ENCODE measurements at places on chromosomes 16 and 17. TPM values are rescaled to one million over a fixed set of nuclear protein-coding genes. Genes with fewer than 3 reads are reported as not detected.

GRCh38 chr17:12242345-12242954 lies 221.8 kb downstream of the MAP2K4 start:
- no peak for DNase-seq
- no peak overlapping the region for H3K4me3 ChIP-seq
- H3K27ac ChIP-seq, result no peak overlapping the region
- H3K27me3 ChIP-seq, result peaks cover 10% of the 10 kb centered on the region
- no peaks in the 10 kb centered on the region for H3K36me3 ChIP-seq

GRCh38 chr16:62060089-62060488 lies 23.9 kb upstream of the CDH8 start:
- H3K4me3 ChIP-seq, result no peak overlapping the region
- DNase-seq, result no peak
- no peaks in the 10 kb centered on the region for H3K4me1 ChIP-seq
- no peak overlapping the region for H3K27ac ChIP-seq
- H3K27me3 ChIP-seq, result no peaks in the 10 kb centered on the region

- H3K27me3 ChIP-seq, result no peaks in the 10 kb centered on the region
- no peaks in the 10 kb centered on the region for H3K36me3 ChIP-seq
- DNase-seq, result no peak
- H3K4me1 ChIP-seq, result peaks cover 100% of the 10 kb centered on the region
Observed at GRCh38 chr17:59830007-59830630, 62.6 kb downstream of the TUBD1 start.

DNA sequence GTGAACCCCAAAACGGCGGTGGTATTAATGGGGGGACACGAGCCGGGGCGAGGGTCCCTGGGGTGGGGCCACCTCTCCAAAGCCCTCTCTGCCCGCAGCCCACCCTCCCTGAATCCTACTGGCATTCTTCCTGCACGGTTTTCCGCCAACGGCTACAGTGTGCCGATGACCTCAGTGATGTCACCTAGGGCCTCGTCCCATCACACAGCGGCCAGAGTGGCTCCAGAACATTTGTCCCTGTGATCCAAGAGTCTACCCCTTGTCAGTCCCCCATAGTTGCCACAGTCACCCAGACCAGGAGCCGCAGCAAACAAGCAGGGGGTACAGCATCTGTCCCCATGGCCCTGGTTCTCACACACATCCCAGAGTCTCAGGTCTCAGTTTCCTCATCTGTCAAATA lies 13.9 kb downstream of the ZFPM1 start:
- peaks cover 24% of the 10 kb centered on the region for H3K4me1 ChIP-seq
- DNase-seq, result no peak
- no peaks in the 10 kb centered on the region for H3K36me3 ChIP-seq
- no peak overlapping the region for H3K27ac ChIP-seq

GRCh38 chr16:88489163-88489741 lies 36.2 kb downstream of the ZFPM1 start:
- DNase-seq, result no peak
- no peak overlapping the region for H3K27ac ChIP-seq
- peaks cover 13% of the 10 kb centered on the region for H3K4me1 ChIP-seq
- no peaks in the 10 kb centered on the region for H3K36me3 ChIP-seq
- no peak overlapping the region for H3K4me3 ChIP-seq
- H3K27me3 ChIP-seq, result no peaks in the 10 kb centered on the region

DNA sequence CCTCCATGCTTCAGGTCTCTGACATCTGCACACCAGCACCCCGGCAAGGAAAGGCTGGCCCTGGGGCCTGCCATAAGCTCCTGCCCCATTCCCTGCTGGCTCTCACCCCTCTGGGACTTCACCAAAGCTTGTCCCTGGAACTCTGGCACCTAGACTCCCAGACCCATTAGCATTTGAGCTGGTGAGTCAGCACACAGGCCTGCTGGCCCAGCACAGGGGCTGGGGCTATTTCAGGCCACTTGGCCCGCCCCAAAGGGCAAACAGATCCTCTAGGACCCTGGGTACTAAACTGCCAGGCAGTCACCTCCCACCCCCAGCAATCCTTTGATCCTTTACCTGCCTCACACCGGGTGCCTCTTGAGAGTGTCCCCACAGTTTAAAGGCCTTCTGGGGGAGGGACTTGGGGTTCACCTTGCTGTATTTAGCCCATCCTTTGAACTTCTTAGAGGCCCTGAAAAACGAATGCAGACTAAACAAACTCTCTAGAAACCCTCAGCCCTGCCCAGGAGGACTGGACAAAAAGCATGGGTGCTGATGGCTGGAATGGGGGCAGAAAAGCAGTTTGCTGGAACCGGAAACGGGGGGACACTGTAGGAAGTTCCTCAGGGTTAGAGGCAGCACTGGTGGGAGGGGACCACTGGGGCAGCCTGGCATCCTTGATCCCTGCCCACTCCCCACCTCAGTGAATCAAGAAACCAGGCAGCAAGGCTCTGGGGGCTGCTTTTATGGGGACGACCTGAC lies 3.2 kb upstream of the SAMD14 start:
- peak overlapping the region; percentile 51 for H3K27ac ChIP-seq
- H3K4me1 ChIP-seq, result peaks cover 25% of the 10 kb centered on the region
- H3K36me3 ChIP-seq, result peaks cover 37% of the 10 kb centered on the region
- DNase-seq, result no peak

- peaks cover 53% of the 10 kb centered on the region for H3K4me1 ChIP-seq
- DNase-seq, result no peak
- peaks cover 30% of the 10 kb centered on the region for H3K36me3 ChIP-seq
Observed at GRCh38 chr17:59763861-59764260, 56.4 kb downstream of the VMP1 start.

- peak overlapping the region; percentile 52 for H3K27ac ChIP-seq
- peaks cover 12% of the 10 kb centered on the region for H3K4me1 ChIP-seq
- peak overlapping the region; percentile 86 for H3K4me3 ChIP-seq
- DNase-seq, result no peak
Observed at GRCh38 chr17:28317966-28318758, 838 bp upstream of the TMEM97 start.

- peaks cover 6% of the 10 kb centered on the region for H3K4me1 ChIP-seq
- H3K27me3 ChIP-seq, result 0 out of 2 replicates have a peak, but pooled peaks cover 5% of the 10 kb centered on the region
- DNase-seq, result no peak
Observed at GRCh38 chr16:84810518-84811273, 9.1 kb upstream of the CRISPLD2 start.

DNA sequence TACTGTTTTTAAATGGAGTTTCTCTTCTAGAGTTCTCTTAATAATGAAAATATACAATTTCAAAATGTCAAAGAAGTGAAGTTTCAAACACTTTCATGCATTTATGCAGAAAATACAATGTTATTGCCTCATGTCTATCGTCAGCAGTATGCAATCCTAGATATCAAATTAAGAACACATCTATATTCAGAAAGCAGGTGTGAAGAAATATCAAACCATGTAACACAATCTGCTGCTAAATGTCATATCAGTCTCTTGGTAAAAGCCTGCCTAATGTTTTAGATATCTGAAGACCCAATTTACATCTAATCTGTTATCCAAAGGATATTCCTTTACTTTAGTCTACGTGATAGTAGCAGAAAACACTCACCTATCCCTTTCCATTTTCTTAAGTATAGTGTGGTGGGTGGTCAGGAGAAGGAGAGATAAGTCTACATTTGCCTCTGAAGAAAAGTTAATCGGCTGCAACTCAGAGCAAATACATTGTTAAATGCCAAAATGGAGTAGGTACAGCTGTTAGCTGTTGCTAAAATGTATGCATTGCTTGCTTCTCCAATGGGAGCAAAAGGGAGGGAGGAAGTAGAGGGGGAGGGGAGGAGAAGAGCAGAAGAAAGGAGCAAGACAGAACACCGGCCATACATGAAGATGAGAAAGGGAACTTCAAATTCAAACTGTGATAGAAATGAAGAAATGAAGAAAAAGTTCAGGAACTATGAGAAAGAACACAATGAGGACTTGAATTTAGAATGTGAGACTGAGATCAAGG lies 64.9 kb downstream of the ITFG1 start:
- no peak for DNase-seq
- H3K4me3 ChIP-seq, result no peak overlapping the region
- H3K4me1 ChIP-seq, result peaks cover 22% of the 10 kb centered on the region
- no peak overlapping the region for H3K27ac ChIP-seq
- H3K36me3 ChIP-seq, result no peaks in the 10 kb centered on the region

Gene AIPL1
- total RNA-seq, result not detected

DNA sequence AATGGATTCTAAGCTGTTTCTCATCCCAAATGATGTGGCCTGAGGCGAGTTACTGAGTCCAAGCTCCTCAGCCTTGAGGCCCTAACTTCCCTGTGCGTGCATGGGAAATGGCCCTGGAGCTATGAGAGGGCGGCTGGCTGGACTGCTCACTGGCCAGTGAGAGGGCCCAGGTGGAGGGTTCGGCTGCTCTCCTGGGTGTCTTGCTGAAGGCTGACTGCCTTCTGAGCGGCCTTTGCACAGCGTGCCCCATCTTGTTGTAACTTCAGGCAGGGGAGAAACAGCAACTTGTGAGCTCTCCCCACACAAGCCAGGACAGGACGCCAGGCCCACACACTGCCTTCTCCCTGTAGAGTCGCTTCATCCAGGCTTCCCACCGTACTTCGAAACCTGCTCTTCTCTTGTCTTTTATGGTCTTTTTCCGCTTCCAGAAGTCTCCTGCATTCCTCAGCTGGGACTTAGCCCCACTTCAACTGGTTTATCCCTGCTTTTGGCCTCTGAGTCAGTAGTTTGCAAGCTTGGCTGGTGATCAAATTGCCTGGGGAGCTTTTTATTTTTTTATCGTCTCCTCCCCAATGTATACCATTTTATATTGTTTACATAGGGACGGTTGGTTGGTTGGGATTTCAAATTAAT lies 13.3 kb downstream of the CDH3 start:
- peak overlapping the region; percentile 12 for H3K4me3 ChIP-seq
- DNase-seq, result peak; percentile 83
- H3K27me3 ChIP-seq, result no peaks in the 10 kb centered on the region
- peak overlapping the region; percentile 80 for H3K27ac ChIP-seq
- H3K36me3 ChIP-seq, result no peaks in the 10 kb centered on the region
- peaks cover 60% of the 10 kb centered on the region for H3K4me1 ChIP-seq

- H3K4me3 ChIP-seq, result no peak overlapping the region
- no peaks in the 10 kb centered on the region for H3K27me3 ChIP-seq
- no peaks in the 10 kb centered on the region for H3K4me1 ChIP-seq
- H3K36me3 ChIP-seq, result 0 out of 2 replicates have a peak, but pooled peaks cover 2% of the 10 kb centered on the region
- no peak overlapping the region for H3K27ac ChIP-seq
Observed at GRCh38 chr17:82435601-82436583, 14.7 kb downstream of the CYBC1 start.

Gene TBC1D16
- 31.1 TPM for total RNA-seq

- no peak overlapping the region for H3K27ac ChIP-seq
- peaks cover 2% of the 10 kb centered on the region for H3K4me1 ChIP-seq
- H3K4me3 ChIP-seq, result no peak overlapping the region
- H3K36me3 ChIP-seq, result no peaks in the 10 kb centered on the region
- H3K27me3 ChIP-seq, result no peaks in the 10 kb centered on the region
- DNase-seq, result no peak
Observed at GRCh38 chr17:28547096-28547622, 5.3 kb downstream of the UNC119 start.

GRCh38 chr16:73113336-73113735 lies 65.4 kb upstream of the ZFHX3 start:
- no peak for DNase-seq
- no peak overlapping the region for H3K27ac ChIP-seq
- no peak overlapping the region for H3K4me3 ChIP-seq
- H3K4me1 ChIP-seq, result no peaks in the 10 kb centered on the region

DNA sequence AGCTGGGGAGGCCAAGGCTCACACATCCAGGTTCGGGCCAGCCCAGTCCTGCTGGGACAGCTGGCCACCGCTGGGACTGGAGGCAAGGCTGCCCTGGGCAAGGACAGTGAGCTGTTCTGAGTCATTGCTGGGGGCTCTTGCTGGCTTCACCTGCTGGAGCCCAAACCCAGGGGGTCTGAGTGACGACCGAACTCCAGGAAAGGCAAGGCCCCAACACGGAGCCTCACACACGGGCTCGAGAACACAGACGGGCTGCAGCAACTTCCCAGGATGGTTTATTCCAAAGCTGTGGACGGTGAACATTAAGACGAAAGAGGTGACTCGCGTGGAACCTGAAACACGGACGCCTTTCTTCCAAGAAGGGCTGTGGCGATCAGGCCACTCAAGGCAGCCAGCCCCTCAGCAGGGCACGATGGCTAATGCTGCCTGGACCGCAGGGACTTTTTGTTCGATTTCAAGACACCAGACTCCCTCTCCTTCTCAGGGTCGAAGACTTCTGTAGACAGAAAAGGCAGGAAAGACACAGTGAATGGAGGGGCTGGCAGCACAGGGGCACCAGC lies 21.5 kb downstream of the KDM8 start:
- no peak overlapping the region for H3K4me3 ChIP-seq
- no peaks in the 10 kb centered on the region for H3K27me3 ChIP-seq
- no peak for DNase-seq
- no peak overlapping the region for H3K27ac ChIP-seq
- H3K4me1 ChIP-seq, result peaks cover 14% of the 10 kb centered on the region

- H3K36me3 ChIP-seq, result no peaks in the 10 kb centered on the region
- no peak overlapping the region for H3K4me3 ChIP-seq
- H3K4me1 ChIP-seq, result no peaks in the 10 kb centered on the region
- DNase-seq, result no peak
- H3K27ac ChIP-seq, result no peak overlapping the region
Observed at GRCh38 chr16:35215287-35215686, 1755.9 kb downstream of the TP53TG3F start.

- peak overlapping the region; percentile 81 for H3K4me3 ChIP-seq
- H3K27ac ChIP-seq, result no peak overlapping the region
- no peaks in the 10 kb centered on the region for H3K36me3 ChIP-seq
- DNase-seq, result no peak
- no peaks in the 10 kb centered on the region for H3K27me3 ChIP-seq
- no peaks in the 10 kb centered on the region for H3K4me1 ChIP-seq
Observed at GRCh38 chr16:58685084-58685449, 497 bp upstream of the SLC38A7 start.

Data from HCT116 (cell line).